ENCODE measurements at places on chromosomes 4 and X. TPM values are rescaled to one million over a fixed set of nuclear protein-coding genes. Genes with fewer than 3 reads are reported as not detected.
A peak's percentile ranks its signal among the peaks of the same experiment; 100 is the strongest.

The PDGFRA gene
- total RNA-seq: 0.43 TPM

The CSTF2 gene
- total RNA-seq: 33.0 TPM

The CT45A2 gene
- total RNA-seq: not detected

The ITM2A gene
- 47.2 TPM for total RNA-seq

The NPY2R gene
- not detected for total RNA-seq

The CABS1 gene
- not detected for total RNA-seq

The RWDD4 gene
- total RNA-seq: 17.1 TPM

The RPS6KA6 gene
- total RNA-seq: 1.5 TPM

The TMA16 gene
- 37.1 TPM for total RNA-seq

The GLRA3 gene
- total RNA-seq: not detected

The SGMS2 gene
- total RNA-seq: 0.22 TPM

The ADH7 gene
- not detected for total RNA-seq

The SORCS2 gene
- 0.07 TPM for total RNA-seq

The CSAG3 gene
- total RNA-seq: 1.3 TPM

The RHOXF2 gene
- not detected for total RNA-seq

The PLK4 gene
- 51.0 TPM for total RNA-seq

DNA sequence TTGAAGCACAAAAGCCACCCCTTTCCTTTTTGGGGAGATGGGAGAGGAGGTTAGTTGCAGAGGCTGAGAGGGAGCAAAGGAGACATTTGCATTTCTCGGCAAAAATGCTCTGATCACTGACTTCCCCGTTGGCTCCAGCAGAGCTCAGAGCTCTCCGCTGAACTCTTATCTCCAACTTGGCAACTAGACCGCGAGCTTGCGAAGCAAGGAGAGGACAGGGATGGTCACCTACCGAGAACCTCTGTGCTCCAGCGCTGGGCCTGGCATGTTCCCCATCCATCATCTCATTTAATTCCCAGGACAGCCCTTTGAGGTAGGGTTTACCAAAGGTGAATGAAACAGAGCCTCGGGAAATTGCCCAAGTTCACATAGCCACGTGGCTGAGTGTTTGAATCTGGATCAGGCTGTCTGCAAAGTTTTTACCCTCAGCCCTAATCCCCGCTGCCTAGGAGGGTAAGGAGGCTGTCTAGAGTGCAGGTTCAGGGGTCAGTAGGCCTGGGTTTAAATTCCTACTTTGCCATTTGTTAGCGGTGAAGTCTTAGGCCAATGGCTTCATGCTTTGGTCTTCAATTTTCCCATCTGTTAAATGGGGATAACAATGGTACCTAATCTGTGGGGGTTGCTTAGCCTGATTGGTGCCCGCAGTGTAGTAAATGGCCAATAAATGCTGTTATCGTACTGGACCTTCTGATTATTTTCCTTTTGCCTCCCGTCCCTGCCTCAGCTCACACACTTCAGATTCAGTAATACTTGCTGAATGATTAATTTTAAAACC, 3.8 kb upstream of the CITED1 start:
- DNase-seq: no peak

DNA sequence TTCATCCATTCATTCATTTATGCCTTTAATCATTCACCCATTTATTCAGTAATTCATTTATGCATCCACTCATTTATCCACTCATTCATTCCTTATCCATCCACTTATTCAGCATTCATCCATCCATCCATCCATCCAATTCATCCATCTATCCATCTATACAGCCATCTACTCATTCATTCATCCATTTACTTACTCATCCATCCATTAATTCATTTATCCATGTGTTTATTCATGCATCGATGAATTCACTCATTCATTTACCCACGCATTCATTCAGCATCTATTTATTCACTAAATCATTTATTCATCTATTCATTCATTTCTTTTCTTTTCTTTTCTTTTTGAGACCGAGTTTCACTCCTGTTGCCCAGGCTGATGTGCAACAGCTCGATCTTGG, 10.4 kb downstream of the P2RY8 start:
- no peak for DNase-seq

DNA sequence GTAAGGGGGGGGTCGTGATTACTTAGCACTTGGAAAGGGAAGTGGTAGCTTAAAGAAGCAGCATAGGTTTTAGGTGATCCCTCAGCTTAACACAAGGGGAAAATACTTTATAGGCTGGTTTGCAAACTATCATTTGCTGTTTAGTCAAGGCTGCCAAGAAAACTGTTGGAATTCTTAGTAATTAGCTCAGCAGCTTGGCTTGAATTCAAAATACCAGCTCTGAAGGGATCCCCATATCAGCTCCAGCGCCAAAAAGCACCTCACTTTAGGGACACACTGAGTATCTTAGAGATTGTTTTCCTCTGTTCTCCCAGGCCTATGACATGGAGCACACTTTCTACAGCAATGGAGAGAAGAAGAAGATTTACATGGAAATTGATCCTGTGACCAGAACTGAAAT, 8.8 kb downstream of the TNMD start:
- no peak for DNase-seq

- no peak for DNase-seq
Observed at GRCh38 chrX:67207912-67208311, 335.9 kb upstream of the AR start.

DNA sequence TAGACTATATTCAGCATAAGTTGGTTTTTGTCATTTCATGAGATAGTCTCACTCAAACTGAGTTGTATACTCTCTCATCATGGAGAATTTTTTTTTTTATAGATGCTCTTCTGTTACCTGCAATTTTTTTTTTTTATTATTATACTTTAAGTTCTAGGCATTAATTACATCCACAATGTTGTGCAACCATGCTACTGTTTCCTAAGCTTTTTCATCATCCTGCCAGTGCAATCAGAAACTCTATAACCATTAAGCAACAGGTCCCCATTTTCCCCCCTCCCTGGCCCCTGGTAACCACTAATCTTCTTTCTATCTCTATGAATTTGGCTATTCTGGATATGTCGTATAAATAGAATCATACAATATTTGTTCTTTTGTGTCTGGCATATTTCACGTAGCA, 321.6 kb downstream of the STIM2 start:
- DNase-seq: no peak

GRCh38 chrX:47430925-47431324, 52.1 kb downstream of the ZNF41 start:
- DNase-seq: no peak

- DNase-seq: no peak
Observed at GRCh38 chrX:45762699-45763647, 562.3 kb upstream of the DIPK2B start.

- no peak for DNase-seq
Observed at GRCh38 chrX:101062176-101062575, 10.3 kb upstream of the TRMT2B start.

GRCh38 chr4:153748378-153748777, 11.4 kb downstream of the RNF175 start:
- DNase-seq: no peak

GRCh38 chr4:173415885-173416653, 17.2 kb upstream of the SCRG1 start:
- no peak for DNase-seq

DNA sequence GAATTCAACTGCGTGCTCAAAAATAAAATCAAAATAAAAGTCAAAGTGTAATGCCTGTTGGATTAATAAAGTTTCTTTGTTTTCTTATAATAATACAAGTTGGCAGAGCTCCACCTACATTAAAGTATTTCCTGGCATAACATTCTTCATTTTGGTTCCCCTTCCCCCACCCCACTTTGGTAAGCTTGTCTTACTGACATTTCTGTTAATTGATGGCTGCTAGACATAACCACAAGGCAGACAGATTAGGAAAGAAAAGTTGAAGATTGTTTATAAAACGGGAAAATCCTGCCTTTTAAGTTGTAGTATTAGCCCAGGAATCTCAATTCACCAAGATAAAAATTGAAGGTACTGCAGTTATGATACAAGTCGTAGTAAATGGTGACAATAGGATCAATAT, 246.5 kb upstream of the RPS6KA3 start:
- DNase-seq: no peak

- no peak for DNase-seq
Observed at GRCh38 chr4:10773010-10773409, 88.4 kb upstream of the CLNK start.

GRCh38 chrX:138853936-138854335, 142.4 kb upstream of the FGF13 start:
- DNase-seq: no peak

- peak; percentile 35 for DNase-seq
Observed at GRCh38 chr4:154490583-154491340, 837 bp downstream of the DCHS2 start.

GRCh38 chr4:110597582-110597981, 25.3 kb downstream of the PITX2 start:
- no peak for DNase-seq

GRCh38 chrX:3787856-3788255, 74.4 kb upstream of the PRKX start:
- no peak for DNase-seq

GRCh38 chr4:16942491-16942890, 44.0 kb upstream of the LDB2 start:
- no peak for DNase-seq

- DNase-seq: no peak
Observed at GRCh38 chrX:7390441-7390840, 242.5 kb upstream of the PUDP start.

DNA sequence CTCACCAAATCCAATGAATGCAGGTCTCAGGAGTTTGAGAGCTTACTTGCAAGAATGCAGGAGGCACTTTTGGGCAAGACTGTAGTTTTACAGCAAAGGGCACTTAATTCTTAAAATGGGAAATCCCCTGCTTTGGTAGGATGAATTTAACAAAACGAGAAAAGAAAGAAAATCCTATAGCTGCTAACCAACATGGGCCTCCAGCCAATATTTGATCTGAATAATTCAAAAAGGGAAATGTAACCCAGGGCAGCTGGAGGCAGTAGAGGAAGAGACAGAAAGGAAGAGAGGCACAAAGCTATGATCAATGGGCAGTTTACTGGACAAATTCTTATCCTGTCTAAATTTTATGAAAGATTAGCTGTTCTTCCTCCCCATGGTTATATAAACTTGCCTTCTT, 142.3 kb downstream of the SH3KBP1 start:
- no peak for DNase-seq

DNA sequence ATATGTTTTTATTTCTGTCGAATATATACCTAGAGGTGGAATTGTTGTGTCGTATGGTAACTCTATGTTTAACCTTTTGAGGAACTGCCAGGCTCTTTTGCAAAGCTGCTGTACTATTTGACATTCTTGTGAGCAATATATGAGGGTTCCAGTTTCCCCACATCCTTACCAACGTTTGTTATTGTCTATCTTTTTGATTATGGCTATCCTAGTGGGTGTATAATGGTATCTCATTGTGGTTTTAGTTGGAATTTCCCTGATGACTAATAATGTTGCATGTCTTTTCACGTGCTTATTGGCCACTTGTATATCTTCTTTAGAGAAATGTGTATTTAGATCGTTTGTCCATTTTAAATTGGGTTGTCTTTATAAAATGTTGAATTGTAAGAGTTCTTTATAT, 24.5 kb downstream of the REPS2 start:
- no peak for DNase-seq

- peak; percentile 59 for DNase-seq
Observed at GRCh38 chrX:46574774-46575381, 1.3 kb downstream of the CHST7 start.

- no peak for DNase-seq
Observed at GRCh38 chr4:28073860-28074555, 1213.4 kb downstream of the STIM2 start.

DNA sequence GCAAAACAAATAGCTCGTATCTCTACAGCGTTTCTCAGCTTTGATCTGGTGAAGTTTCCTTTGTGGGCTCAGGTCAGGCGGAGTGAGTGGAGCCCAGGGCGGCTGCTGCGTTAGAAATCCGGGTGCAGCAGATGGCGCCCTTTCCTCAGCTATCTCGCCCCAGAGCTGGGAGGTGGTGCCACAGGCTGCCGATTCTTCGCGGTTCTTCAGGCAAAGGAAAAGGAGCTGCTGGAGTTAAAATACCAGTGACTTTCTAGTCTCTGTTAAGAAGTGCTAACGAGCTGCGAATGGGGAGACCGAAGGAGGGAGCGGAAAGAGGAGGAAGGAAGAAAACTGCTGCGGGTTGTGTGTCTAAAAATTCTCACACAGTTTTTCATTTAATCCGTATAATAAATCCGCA, 114.6 kb downstream of the CPE start:
- peak; percentile 74 for DNase-seq

DNA sequence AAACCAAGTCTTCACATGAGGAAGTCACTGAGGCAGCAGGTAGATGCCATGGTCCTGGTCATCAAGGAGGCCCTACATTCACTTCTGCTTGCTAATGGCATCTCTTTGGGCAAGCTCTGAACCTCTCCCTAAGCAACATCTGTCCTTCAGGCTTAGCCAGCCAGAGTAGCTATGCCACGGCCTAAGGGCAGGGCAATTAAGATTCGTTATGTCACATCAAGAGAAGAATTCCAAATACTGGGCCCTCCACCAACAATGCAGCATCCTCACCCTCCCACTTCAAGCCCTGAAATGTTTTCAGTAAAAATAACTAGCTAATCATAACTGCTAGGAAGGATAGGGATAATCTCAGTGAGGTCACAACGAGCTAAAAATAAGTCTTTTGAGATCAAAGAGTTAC, 120.7 kb upstream of the HCCS start:
- no peak for DNase-seq

DNA sequence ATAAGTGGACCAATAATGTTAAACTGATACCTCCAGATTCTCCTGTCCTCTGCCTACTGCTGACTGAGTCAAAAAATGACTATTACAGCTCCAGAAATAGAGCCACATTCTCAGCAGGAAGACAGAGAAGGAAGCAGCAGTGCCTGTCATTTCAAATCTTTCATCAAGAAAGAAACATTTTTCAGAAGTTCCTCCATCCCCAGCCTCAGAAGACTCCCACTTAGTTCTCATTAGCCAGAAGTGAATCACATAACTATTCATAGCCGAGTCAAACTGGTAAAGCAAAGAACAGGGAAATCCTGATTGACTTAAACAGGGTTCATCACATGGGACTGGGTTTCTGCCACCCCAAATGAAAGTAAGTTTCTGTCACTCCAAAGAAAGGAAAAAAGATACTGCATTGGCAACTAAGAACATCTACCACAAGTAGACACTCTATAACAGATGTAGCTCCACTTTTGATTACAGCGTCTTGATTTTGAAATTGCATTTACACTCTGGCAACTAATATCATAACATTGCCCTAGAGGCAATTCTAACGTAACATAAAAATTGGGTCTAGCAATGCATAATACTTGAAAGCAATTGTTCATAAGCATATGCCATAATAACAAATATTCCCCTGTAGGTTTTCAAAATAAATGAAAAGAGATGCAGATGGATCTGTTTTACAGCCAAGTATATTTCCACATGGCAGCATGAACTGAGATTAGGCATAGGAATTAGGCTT, 599.8 kb downstream of the GALNTL6 start:
- no peak for DNase-seq

- DNase-seq: no peak
Observed at GRCh38 chr4:41146196-41146595, 68.1 kb downstream of the APBB2 start.

DNA sequence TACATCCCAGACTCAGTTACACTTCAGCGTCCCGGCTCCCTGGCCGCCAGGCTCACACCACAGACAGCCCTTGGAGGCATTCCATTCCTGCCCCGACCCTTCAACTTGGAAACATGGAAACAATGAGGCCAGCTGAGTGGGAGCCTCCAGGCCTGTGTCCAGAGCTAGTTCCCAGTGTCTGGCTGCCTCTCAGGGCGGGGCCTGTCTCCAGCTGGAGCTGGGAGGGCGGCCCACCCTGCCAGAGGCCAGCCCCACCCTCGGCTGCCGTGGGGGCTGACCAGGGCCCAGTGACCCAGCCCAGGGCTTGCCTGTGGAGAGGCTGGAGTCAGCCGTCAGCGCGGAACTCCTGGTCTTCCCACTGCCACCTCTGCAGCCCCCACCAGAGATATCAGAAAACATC, 37.4 kb upstream of the SPON2 start:
- no peak for DNase-seq

GRCh38 chr4:141645611-141646340, 9.4 kb downstream of the IL15 start:
- DNase-seq: no peak

Measured in activated T-cell treated with anti-CD3 and anti-CD28 coated beads, Interleukin-2, amount 50 U/mL, for 72 hours (primary cell).